Fibroblast of mammary gland (primary cell): ENCODE measurements at places on chromosomes 3 and 15.
A peak's percentile ranks its signal among the peaks of the same experiment; 100 is the strongest.

DNA sequence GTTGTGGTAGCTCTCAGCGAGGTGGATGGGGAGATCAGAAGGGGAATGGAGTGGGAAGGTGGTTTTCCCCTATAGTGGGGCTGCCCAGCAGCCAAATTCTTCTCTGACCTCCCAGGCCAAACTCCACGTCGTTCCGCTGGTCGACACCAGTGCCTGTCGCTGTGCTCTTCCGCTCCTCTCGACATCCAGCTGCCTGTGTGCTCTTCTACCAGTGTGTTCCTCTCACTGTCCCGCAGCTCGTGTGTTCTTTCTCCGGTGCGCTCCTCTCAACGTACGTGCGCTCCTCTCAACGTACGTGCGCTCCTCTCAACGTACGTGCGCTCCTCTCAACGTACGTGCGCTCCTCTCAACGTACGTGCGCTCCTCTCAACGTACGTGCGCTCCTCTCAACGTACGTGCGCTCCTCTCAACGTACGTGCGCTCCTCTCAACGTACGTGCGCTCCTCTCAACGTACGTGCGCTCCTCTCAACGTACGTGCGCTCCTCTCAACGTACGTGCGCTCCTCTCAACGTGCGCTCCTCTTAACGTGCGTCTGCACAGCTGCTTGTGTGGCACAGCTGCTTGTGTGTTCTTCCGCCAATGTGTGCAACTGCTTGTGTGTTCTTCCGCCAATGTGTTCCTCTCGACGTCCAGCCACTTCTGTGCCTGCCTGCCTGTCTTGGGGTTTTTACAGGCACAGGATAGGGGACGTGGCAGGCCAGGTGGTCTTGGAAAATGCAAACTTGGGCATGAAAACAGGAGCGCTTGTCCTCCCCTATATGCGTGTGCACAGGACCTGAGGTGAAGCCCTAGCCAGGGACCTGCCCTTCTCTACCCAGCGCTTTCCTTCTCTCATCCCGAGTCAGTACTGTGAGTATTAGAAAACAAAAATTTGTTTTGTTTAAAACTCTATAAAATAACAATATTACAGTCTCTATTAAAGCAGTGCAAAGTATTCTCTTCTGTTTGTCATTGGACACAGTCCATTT lies 991.1 kb downstream of the GBE1 start:
- peak; percentile 4 for DNase-seq

DNA sequence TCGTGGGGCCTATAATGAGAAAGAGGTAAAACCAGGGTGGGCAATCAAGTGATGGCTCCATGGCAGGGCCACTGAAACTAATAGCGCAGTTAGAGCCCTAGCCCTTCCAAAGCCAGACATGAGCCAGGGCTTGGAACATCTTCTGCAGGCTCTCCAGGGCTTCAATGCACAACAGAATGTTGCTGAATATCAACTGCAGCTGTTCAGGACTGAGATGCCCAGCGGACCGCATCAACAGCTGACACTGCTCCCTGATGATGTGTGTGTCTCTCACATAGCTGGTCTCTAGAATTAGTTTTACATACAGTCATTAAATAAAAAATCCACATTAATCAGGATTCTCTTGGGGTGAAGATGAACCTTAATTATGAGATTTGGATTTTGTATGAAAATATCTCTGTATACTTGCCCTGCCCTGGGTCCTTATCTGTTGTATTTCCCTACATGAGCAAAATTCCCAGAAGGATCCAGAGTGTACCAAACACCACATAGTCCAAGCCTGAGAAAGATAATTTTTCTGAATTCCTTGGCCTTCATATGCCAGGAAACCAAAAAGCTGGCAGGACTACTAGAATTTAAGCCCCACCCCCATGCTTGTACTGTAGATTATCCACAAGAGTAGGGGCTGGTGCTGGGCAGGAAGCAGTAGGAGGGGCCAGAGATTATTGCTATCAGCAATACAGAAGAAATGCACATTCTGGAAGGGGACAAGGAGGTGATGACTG lies 7.7 kb upstream of the GOLGB1 start:
- DNase-seq = no peak

DNA sequence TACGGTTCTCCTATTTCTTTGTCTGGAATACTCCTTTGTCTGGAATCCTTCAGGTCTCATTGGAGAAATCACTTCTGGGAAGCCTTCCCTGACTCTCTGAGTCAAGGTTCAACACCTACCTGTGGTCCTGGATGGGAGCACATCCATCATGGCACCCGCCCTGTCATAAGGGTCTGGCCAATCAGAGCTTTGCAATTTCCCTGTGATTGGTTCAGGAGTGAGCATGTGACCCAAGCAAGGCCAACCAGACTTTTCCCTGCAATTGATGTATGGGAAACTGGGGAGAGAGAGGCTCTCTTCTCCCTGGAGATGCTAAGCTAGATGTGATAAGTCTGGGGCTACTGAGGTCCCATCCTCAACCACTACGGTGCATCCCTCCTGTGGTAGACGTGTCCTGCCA lies 8.1 kb downstream of the FAM3D start:
- DNase-seq = no peak

DNA sequence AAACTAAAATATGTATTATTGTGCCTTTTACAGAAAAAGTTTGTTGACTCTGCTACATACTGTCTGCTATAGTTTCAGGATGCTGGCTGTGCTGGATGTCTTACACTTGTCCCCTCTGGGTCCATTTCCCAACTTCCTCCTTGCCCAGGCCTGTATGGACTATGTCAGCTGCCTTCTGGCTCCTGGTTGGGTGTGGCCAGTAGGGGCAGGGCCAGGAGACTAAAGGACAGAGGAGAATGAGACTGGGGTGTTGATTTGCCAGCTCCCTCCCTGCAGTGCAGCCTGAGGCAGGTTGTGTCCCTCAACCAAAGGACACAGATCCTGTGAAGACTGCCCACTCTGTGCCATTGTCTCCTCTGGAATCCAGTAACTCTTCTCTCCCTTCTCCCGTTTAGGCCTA lies 90.6 kb upstream of the UBE2E2 start:
- no peak for DNase-seq

DNA sequence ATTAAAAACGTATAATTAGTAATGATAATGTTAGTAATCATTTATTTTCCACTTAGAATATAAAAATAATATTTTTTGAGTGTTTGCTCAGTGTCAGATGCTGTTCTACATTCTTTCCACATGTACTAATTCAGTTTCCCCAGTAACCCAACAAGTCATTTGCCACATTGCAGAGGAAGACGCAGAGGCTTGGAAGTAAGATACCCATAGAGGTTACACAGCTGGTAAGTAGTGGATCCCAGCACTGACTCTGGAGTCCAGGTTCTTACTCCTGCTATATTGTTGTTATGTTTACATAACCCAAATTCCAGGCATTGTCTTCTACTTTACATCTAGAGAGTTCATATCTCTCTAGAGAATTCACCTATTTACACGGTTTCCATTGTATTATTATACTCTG lies 48.2 kb upstream of the MYO5C start:
- DNase-seq = no peak
